ENCODE measurements at places on chromosomes 2 and 18.

- no peak for DNase-seq
Observed at GRCh38 chr2:208711598-208711997, 305.0 kb downstream of the PTH2R start.

GRCh38 chr2:69143748-69144360 lies 130.9 kb downstream of the ANTXR1 start:
- no peak for DNase-seq

DNA sequence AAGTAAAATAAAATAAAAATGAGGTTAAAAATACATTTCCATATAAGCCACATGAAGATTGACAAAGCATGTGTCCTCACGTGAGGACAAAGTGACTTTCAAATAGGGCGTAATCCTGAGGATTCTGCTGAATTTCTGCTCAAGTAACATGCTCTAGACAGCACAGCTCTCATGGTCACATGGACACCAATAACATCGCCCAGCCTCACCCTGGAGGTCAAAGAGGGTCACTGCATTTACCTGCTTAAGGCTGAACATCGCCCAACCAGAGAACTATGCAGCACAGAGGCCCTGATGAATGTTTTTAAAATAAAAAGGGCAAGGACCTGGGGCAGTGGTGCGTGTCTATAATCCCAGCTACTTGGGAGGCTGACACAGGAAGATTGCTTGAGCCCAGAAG lies 30.2 kb downstream of the TGFBRAP1 start:
- no peak for DNase-seq

DNA sequence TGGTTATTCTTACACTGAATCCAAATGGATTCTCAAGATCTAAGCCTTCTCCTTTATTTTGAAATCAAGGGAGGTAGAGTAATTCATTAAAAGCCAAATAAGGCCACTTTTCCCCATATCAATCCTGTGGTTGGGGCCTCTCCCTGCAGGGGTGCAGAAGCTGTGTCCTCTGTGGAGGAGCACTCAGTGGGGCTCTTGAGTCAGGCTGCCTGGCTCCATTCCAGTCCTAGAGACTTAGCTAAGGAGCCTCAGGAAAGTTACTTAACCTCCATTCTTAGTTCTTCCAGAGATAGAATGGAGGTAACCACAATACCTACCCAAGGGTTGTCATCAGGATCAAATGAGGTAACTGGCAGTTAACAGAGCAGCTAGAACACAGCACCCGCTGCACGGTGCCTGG lies 564.3 kb downstream of the CMPK2 start:
- no peak for DNase-seq

DNA sequence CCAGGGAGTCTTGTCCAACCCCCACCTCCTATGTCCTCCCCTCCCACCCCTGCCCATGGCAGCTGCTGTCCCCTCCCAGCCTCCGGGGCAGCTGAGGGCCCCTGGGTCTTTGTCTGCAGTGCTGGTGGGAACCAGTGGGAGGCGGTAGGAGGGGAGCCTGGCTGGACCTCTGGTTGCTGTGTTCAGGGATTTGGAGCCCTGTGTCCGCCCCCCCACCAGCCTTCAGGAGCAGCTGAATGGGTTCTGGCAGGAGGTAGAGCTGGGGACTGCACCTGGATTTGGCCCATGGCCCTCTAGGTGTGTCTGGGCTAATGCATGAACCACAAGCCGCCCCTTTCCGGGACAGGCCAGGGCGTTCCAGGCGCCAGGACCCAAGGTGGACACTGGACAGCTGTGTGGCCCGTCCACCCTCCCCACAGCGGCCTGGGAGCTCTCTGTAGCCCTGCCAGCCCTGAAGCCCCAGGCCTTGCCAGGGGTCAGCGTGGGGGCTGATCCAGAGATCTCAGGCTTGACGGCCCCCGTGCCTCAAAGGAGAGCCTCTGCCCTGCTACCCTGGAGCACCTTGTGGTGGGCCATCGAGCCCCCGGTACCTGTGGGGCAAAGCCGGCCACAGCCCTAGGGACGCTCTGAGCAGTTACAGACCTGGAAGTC lies 25.4 kb downstream of the GPC1 start:
- DNase-seq: no peak

GRCh38 chr2:178998539-178998938 lies 51.4 kb downstream of the CCDC141 start:
- no peak for DNase-seq

- no peak for DNase-seq
Observed at GRCh38 chr2:189661957-189662321, 680 bp downstream of the ASNSD1 start.

DNA sequence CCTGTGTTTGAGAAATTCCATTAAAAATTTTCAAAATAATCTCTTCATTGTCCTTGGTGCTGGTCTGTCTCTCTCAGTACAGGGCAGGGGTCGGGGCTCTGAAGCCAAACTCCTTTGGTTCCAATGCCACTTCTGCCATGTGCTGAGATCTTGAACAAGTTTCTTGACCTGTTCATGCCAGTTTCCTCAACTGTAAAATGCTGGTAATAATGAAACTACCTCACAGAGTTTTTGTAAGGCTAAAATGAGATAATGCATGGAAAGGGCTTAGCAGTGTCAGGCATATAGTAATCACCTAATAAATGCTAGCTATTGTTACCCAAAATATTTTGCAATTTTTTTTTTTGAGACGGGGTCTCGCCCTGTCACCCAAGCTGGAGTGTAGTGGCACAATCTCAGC lies 16.9 kb upstream of the MREG start:
- no peak for DNase-seq

GRCh38 chr2:82342356-82342755 lies 2037.8 kb upstream of the LRRTM1 start:
- DNase-seq: no peak

GRCh38 chr18:68298330-68298729 lies 416.6 kb downstream of the TMX3 start:
- DNase-seq: no peak

- no peak for DNase-seq
Observed at GRCh38 chr2:134203175-134203574, 50.7 kb upstream of the MGAT5 start.

- DNase-seq: no peak
Observed at GRCh38 chr2:27762951-27763906, 8.3 kb upstream of the MRPL33 start.

GRCh38 chr2:224041554-224041953 lies 2.5 kb upstream of the SERPINE2 start:
- DNase-seq: no peak

DNA sequence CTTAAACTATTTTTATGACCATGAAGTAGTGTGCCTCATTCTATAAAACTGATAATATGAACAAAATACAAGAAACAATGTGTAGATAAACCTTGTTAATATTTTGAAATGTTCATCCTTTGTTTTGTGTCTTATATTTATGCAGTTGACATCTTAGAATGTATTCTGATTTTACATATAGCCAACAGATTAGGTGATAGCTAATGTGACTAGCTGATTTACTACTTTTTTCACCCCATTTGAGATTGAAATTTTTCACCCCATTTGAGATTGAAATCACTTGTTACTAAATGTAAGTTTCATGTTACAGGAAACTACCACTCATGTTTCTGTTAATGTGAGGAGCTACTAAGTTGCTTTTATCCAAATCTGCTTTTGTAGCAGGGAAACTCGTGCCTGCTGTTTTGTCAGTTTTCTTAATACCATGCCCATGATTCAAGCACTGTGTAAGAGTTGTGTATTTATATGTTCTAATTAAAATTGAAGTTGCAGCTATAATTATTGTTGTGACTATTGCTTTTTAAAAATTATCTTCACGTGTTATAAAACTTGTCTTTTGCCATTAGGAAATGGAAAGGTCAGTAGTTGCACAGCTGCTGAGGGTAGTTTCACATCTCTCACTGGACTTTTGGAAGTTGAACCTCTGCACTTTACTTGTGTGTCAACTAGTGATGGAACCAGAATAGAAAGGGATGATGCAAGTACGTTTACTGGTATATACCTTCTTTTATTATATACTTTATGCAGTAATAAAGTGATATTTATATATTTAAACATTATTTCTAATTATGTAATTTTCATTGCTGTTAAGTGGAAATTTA lies 96.6 kb downstream of the BIRC6 start:
- DNase-seq: no peak

DNA sequence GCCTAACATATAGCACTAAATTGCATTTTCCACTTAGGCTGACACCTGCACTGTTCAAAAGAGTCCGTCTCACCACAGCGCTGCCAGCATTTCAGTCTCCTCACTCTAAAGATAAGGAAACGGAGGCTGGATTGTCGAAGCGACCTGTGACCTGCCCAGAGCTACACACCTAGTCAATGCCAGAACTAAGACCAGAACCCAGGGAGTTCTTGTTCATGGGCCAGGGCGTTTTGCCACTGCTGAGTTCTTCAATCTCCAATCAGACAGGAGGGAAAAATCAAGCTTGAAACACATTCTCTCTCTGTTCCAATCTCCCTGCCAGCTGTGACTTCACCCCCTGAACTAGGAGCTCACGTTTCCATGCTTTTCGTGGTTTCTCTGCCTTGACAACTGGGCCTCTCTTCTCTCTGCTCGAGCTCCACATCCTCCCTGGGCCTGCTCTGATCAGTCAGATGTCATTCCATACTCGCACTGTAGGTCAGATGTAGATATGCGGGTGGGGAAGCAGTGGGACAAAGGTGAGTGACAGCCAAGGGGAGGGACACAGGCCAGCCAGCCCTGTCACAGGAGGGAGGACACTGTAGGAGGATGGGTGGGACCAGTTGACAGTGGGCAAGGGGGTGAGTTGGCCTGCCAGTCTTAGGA lies 221.1 kb upstream of the SMAD2 start:
- DNase-seq: no peak

DNA sequence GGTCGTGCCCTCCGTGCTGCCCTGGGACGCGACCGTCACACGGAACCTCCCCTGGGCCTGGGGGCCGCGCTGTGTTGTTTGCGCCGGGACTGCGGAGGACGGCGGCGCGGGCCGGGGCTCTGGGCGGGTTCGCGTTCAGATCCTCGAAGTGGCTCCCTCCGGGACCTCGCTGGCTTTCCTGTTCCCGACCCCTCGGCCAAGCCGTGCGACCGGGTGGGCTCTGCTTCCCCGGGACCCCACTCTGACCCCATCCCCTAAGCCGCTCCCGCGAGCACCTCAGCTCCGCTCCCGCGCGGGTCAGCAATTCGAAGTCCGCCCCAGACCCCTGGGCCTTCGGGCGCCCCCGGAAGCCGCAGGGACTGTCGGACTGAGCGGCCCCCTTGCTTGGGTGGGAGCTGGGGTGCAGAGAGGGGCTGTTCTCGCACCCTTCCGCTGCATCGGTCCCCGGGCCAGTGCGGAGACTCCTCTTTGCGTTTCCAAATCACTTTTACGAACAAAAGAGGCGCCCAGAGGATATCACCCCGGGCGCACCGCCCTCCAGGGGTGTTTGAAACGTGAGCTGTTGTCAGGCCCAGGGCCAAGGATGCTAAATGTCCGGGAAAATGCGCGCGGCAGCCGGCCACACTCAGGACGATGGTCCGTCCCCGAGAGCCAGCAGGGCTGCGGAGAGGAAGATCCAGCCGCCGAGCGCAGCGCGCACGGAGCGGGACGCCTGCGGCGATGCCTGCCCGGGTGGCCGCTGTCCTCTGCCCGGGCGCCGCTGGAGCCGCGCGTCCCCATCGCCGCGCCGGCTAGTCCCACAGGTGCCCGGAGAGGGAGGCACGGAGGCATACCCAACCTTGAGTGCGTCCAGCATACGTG lies 73.5 kb downstream of the ZCCHC2 start:
- DNase-seq: peak; percentile 57

All from GM13976 (cell line).